ENCODE measurements at places on chromosomes 7 and 10.

DNA sequence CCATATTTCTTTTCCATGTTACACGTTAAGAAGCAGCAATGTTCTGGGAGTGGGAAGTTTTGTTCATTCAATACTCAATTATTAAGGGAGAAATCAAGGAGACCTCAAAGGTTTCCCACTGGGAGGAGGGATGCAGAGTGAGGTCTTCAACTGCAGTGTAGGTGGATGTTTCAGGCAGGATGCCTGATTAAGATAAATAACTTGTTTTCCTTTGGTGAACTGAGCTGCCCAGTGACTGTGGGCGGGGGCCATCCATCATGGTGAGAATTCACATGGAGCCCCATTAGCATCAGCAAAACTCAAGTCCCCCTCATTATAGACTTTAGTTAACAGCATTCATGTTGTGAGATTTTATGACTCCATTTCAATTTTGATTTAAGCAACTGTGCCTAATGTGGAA, 121.1 kb downstream of the PLPP4 start:
- no peak for DNase-seq

GRCh38 chr10:65861249-65861648, 1064.6 kb upstream of the LRRTM3 start:
- no peak for DNase-seq

DNA sequence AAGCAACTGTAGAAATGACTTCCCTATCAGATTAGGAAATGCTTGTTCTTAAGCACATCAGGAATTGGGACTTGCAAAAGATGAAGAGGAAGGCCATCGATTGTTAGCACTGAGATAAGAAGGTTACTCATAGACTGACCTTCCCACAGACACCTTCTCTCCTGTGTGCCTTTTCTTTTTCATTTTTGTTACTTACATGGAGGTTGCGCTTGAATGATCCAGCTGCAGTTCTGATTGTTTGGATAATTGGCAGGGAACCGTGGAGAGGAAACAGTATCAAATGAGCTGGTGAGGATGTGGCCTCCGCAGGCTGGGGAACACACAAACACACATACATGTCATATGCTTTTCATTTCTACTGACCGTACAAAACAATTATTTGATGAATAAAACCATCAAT, 134.9 kb upstream of the RSU1 start:
- DNase-seq = no peak

- DNase-seq = no peak
Measured at GRCh38 chr10:58001159-58001558, 266.5 kb downstream of the IPMK start.

DNA sequence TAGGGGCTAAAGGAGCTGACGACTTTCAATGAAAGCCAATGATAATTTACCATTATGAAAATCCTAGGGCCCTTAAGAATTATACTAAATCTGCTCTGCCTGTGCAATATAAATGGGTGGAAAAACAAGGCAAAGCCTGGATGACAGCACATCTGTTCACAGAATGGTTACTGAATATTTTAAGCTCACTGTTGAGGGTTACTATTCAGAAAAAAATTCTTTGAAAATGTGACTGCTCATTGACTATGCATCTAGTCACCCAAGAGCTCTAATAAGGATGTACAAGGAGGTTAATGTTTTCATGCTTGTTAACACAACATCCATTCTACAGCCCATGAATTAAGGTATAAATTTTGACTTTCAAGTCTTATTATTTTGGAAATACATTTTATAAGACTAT, 8.9 kb downstream of the DKK1 start:
- no peak for DNase-seq

- no peak for DNase-seq
Measured at GRCh38 chr10:18650404-18650997, 886 bp downstream of the NSUN6 start.

DNA sequence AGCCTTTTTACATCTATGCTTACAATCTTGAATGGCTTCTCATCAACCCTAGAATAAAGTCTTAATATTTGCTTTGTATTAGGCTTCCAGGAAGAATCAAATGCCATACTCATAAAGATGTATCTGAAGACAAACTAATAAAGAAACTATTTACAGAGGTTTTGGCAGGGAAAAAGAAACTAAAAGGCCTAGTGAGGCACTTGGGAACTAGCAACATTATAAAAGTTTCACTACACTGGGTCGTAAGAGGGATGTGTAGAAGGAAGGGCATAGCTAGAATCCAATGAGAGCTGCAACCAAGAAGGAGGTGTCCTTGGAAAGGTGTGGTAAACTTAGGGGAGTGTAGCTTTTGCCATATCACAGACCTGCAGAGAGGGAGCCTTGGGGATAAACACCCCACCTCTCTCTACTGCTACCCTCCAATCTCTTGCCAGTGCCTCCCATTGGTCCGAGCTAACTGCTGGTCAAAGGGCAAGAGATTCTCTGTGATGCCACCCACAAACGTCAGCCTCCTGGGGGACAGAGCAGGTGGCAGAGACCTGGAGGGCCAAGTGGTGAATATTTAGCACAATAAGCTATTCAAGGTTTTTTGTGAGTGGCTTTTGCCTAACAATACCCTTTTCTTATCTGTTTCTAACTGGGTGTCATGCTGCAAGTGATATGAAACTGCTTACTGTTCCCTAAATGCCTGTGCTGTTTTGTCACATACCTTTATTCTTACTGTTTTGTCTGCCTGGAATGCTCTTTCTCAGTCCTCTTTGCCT, 60.7 kb downstream of the CPED1 start:
- DNase-seq = no peak

GRCh38 chr10:26937371-26937770, 76.6 kb upstream of the ABI1 start:
- no peak for DNase-seq

GRCh38 chr7:3272691-3273141, 28.3 kb upstream of the SDK1 start:
- DNase-seq = no peak

Measured in stimulated activated CD8-positive, alpha-beta memory T cell treated with anti-CD3 and anti-CD28 coated beads, Interleukin-4, amount 100 ng/mL, for 1 hour (primary cell).